DMS53 (cell line): ENCODE measurements at places on chromosomes 2 and 18.

DNA sequence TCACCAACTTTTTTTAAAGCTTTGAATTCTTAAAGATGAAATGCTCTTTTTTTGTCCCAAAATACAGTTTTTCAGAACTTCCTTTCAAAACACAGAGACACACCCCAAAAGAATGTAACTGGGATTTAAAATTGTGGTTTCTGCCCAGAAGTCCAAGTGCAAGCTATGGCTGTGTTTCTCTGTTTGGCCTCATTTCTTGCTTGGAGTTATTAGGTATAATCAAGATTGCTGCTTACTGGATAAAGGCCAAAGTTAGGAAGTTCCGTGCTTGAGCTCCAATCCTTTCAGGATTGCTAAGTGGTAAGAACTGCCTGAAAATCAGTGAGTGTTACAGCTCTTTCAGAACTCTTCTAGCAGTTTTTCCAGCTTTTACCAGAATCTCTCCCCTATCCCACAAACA is 16.9 kb downstream of the ZBTB7C start:
- DNase-seq = no peak

GRCh38 chr18:13558124-13558523 is 168.2 kb downstream of the FAM210A start:
- DNase-seq = peak; percentile 55

- no peak for DNase-seq
Observed at GRCh38 chr2:194363878-194364277, 1293.1 kb upstream of the SLC39A10 start.

DNA sequence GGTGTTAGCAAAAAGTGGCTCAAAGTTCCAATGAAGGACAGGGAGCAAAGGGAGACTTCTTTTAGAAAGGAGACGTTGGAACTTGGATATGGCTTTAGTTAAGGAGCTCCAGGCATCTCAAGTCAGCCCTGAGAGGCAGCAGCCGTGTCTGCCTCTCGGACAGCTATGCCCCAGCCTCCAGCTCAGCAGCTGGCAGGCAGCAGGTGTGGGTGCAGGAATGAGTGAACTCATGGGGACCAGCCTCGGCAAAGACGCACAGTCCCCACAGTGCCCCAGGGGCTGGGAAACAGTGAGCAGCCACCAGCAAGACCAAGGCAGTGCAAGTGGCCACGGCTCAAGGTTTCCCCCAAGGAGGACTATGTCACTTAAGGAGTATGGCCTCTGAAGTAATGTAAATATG is 1.6 kb upstream of the LRRFIP1 start:
- no peak for DNase-seq

DNA sequence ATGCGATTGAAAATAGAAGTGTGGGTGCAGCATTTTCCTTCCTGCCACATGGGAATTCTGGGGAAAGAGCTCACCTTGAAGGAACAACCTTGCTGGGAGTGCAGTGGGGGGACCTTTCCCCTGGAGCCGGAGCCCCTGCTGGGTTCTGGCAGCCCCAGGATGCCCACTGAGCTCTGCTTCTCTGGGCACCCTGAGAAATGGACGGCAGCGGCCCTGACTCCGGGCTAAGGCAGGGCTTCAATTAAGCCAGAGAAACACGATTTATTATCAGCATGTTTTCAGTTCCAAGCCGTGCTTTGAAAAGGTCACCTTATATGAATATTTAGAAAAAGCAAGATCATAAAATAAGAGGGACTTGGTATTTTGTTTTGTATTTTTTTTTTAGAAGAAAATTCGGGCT is 68.5 kb downstream of the KLHL29 start:
- DNase-seq = no peak

GRCh38 chr2:117199511-117199910 is 615.0 kb upstream of the DDX18 start:
- DNase-seq = peak; percentile 68
